ENCODE measurements at places on chromosomes 6 and 20. TPM values are rescaled to one million over a fixed set of nuclear protein-coding genes. Genes with fewer than 3 reads are reported as not detected.

PKIB gene
- 2.6 TPM for total RNA-seq

ADGRG6 gene
- 57.8 TPM for total RNA-seq

CST5 gene
- total RNA-seq = not detected

PROCR gene
- total RNA-seq = 3.7 TPM

SNAI1 gene
- total RNA-seq = 0.28 TPM

BNIP5 gene
- not detected for total RNA-seq

NOX3 gene
- total RNA-seq = not detected

DZANK1 gene
- 0.28 TPM for total RNA-seq

CTCFL gene
- total RNA-seq = 0.08 TPM

KIAA1586 gene
- 5.3 TPM for total RNA-seq

GRCh38 chr20:62952373-62952967 lies at the start of gene SLC17A9:
TSS of gene SLC17A9 (plus strand) at chr20:62952709. CDS start at chr20:62952831, 122 bp downstream.
- peak; percentile 84 for DNase-seq
- peaks cover 24% of the 10 kb centered on the region for H3K4me1 ChIP-seq
- peak within 1 kb of the TSS; percentile 56 for H3K4me3 ChIP-seq
- H3K27ac ChIP-seq = peak within 1 kb of the TSS; percentile 91

- H3K27ac ChIP-seq = no peak overlapping the region
- H3K36me3 ChIP-seq = no peaks in the 10 kb centered on the region
- peaks cover 5% of the 10 kb centered on the region for H3K27me3 ChIP-seq
Observed at GRCh38 chr20:62216636-62217566, 3.2 kb downstream of the HRH3 start.

DNA sequence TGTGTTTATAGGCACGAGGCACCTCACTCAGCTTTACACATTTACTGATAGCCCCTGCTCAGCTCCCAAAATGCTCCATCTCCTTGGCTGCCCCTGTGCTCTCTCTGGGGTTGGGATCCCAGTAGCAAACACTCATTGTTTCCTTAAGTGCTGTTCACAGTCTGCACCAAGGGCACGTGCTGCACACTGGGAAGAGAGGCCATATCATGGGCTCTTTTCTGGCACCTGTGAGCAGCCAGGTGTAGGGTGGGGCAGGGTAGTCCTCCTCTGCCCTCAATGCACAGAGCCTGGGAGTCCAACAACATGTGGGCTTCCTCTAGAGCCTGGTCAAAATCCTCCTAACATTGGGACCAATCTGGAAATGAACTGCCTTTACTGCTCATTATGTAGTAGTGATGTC lies 67.9 kb downstream of the BANF2 start:
- H3K27ac ChIP-seq = no peak overlapping the region
- no peak overlapping the region for H3K4me3 ChIP-seq
- H3K27me3 ChIP-seq = no peaks in the 10 kb centered on the region
- no peak for DNase-seq
- H3K4me1 ChIP-seq = no peaks in the 10 kb centered on the region
- H3K36me3 ChIP-seq = no peaks in the 10 kb centered on the region

DNA sequence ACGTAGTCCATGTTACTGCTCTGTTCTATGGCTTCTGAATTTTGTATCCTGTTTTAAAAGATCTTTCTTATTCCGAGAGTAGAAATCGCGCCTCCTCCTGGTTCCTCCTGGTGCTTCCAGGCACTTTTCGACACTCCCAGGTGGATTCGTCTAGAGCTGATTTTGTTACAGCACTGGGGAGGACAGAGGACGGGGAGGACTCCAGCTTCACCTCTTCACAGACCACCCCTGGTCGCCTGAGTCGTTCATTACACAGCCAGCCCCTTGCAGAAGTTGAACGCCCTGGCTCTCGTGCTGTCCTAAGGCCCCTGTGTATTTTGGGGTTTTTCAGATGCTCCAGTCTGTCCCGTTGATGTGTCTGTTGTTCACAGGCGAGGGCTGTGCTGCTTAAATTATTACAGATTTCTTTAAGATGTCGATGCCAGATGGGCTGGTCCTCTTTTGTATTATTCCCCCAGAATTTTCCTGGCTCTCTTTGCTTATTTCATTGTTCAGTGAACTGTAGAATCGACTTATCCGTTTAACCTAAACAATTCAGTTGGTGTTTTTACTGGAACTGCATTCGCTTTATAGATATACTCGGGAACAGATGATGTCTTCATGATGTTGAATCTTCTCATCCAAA lies 30.5 kb downstream of the COL20A1 start:
- no peak overlapping the region for H3K4me3 ChIP-seq
- no peak overlapping the region for H3K27ac ChIP-seq
- H3K36me3 ChIP-seq = no peaks in the 10 kb centered on the region
- DNase-seq = no peak
- H3K4me1 ChIP-seq = no peaks in the 10 kb centered on the region

- no peak overlapping the region for H3K4me3 ChIP-seq
- H3K27ac ChIP-seq = no peak overlapping the region
- DNase-seq = no peak
Observed at GRCh38 chr6:133973109-133973971, 20.3 kb downstream of the TBPL1 start.

DNA sequence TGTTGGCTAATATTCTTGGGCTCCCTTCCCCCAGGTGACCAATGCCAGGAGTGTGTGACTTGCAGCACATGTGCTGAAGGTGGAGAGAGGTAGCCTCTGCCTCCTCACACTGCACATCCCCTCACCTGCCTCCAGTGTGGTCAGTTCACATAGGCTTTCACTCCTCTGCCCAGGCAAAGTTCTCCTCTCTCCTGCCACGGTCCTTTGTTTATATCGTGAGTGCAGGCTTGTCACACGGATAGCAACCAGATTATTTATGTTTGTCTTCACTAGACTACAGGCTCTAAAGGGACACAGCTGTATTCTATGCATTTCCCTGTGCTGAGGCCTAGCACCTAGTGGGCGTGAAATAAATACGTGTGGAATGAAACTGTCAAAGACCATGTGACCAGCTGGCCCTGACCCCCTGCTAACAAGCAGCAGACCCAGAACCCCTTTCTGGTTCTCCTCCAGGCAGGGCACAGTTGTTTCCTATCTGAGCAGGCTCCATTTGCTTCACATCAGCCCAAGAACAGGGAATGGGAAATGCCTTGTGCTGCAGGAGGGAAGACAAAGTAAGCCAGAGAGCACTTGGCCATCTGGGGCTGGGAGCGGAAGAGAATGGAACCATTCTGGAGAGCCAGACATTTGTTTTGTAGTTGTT lies 42.3 kb downstream of the UNC5CL start:
- H3K4me1 ChIP-seq = peaks cover 11% of the 10 kb centered on the region
- H3K4me3 ChIP-seq = no peak overlapping the region
- DNase-seq = no peak
- no peaks in the 10 kb centered on the region for H3K36me3 ChIP-seq

Measured in liver (tissue), 10 donors.